Left cardiac atrium (tissue), 4 donors: ENCODE measurements at places on chromosomes 12 and 14. TPM values are rescaled to one million over a fixed set of nuclear protein-coding genes. Genes with fewer than 3 reads are reported as not detected.
A peak's percentile ranks its signal among the peaks of the same experiment; 100 is the strongest.

The MIP gene
- total RNA-seq, result not detected

DNA sequence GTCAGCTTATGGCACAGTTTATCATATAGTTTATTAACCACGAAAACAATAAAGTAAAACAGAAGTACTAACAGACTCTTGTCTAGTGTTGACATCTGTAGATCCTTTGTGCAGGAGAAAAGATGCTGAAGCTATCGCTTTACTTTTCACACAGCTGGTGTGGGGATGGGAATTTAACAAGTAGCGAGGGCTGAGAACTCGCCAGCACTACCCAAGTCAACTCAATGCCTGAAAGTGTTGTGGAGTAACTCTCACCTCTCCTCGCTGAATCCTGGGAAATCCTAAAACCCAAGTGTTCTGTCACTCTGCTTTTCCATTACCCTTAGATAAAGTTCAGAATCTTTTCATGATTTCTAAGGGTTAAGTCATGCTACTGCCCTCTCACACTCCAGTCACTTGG lies 264.2 kb downstream of the BMP4 start:
- DNase-seq, result no peak

GRCh38 chr14:52179141-52179790 lies 88.2 kb upstream of the PTGDR start:
- no peak for DNase-seq

The P2RX2 gene
- not detected for total RNA-seq

GRCh38 chr12:117908411-117908810 lies 60.4 kb downstream of the KSR2 start:
- DNase-seq, result no peak

The SPRYD4 gene
- 3.2 TPM for total RNA-seq

- DNase-seq, result no peak
These were observed 110.5 kb downstream of the DERA start for GRCh38 chr12:16021676-16022075.

GRCh38 chr12:8685051-8685450 lies 12.7 kb upstream of the RIMKLB start:
- no peak for DNase-seq

DNA sequence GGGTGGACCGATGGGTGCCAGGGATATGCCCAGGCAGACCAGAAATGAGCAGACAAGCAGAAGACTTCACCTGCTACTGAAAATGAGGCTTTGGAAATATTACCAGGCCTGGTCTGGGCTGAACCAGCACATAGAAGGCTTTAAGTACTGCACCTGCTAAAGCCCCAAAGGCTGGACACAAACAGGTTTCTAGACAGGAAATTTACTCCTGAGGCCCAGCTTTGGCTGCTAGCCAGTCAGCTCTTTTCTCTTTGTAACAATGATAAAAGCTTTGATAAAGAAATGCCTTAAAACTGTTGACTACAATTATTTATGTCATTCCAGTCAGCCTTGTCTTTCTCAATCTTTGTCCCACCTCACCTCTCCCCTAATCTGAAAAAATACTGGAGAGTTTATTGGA lies 228.9 kb upstream of the EGLN3 start:
- no peak for DNase-seq

The PTPRR gene
- total RNA-seq, result 0.86 TPM

GRCh38 chr14:77208291-77208978 lies 26.8 kb downstream of the TMEM63C start:
- DNase-seq, result peak; percentile 79

- no peak for DNase-seq
These were observed 8.2 kb upstream of the PPP2R5E start for GRCh38 chr14:63551332-63551731.

DNA sequence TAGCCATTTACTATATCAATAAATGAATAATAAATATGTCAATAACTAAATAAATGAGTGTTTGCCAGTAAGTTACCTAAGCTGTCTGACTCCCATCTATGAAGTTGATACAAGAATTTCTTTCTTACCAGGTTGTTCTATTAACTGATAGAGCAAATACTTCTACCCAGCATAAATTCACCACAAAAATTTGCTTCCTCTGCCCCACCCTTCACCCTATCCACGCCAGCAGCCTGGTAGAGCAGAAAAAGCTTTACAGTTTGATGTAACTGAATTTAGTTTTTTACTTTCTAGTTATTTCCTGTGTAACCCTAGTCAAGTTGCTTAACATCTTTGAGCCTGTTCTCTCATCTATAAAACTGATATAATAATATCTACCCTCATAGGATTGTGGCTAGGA lies 94.9 kb upstream of the SLC16A7 start:
- DNase-seq, result no peak

GRCh38 chr14:94681300-94682060 lies 69.3 kb downstream of the SERPINA3 start:
- DNase-seq, result no peak

- no peak for DNase-seq
These were observed 100.5 kb upstream of the MDM1 start for GRCh38 chr12:68432622-68433021.

GRCh38 chr12:80979816-80980215 lies 42.1 kb upstream of the LIN7A start:
- no peak for DNase-seq

The NUMB gene
- total RNA-seq, result 40.8 TPM

DNA sequence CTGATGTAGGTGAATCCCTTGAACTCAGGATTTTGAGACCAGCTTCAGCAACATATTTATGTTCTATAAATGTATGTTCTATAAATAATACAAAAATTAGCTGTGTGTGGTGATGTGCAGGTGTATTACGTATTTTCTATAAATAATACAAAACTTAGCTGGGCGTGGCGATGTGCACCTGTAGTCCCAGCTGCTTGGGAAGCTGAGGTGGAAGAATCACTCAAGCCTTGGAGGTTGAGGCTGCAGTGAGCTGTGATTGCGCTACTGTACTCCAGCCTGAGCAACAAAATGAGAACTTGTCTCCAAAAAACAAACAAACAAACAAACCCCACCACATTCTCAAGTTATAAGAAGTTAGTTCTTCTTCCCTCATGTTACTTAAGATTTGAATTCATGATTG lies 39.5 kb downstream of the GABARAPL1 start:
- DNase-seq, result no peak

The KIF26A gene
- 8.1 TPM for total RNA-seq

- no peak for DNase-seq
These were observed 243.8 kb upstream of the NPAS3 start for GRCh38 chr14:32694795-32695449.

The KRT77 gene
- not detected for total RNA-seq

The TMEM52B gene
- total RNA-seq, result not detected

- DNase-seq, result peak; percentile 70
These were observed 831 bp downstream of the CRIP1 start for GRCh38 chr14:105487449-105487985.

- DNase-seq, result no peak
These were observed 29.7 kb downstream of the CLMN start for GRCh38 chr14:95290021-95290420.

DNA sequence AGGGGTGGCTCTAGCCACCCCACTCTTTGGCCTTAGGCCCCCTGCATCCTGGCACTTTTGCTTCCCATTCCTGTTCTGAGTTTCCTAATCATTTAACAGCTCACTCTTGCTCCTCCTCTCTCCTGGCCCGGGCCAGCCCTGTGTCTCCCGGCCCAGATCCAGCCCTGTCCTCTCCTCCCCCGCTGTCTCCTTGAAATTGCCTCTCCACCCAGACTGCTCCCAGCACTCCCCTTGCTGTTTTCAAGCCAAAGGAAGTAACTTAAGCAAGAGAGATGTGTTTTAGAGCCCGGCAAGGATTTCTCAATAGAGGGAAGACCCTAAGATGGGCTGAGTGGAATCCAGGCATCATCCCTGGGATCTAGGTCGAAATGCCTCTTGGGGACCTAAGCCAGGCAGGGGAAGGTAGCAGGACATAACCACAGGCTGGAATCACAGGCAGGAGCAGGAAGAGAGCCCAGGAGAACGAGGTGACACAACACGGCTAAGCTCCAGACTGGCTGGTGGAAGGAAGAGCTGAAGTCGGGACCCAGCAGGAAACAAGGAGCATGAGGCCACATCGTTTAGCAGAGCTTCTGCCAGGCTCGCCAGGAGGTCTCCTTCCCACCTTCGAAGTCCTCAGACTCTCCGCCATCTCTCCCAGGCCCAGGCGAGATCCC lies 2.0 kb upstream of the LRP1-AS start:
- DNase-seq, result peak; percentile 82

DNA sequence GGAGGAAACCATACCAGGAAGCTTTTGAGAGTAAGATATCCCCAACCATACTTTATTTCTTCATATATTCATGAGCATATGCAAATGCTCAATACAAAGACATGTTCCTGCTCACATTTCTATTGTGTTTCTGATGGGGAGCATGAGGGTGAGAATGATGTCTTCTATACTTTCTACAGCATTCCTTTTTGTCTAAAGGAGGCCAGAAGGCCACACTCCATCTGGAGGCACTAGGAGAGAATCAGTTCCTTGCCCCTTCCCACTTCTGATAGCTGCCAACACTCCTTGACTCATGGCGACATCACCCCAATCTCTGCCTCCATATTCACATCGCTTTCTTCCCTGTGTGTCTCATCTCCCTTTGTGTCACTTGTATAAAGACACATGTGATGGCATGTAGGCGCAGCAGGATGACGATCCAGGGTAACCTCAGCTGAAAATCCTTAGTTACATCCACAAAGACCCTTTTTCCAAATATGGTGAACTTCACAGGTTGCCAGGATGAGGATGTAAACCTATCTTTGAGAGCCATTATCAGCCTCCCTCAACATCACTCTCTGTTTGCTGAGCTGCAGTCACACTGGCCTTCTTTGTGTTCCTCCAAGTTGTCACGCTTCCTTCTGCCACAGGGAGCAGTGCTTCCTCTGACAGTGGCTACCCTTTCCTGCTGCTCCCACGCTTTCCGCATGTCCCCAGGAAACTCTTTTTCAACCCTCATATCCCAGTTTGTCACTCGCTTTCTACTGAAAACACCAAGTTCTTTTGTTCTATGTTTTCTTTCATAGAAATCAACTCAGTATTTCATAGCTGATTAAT lies 96.9 kb downstream of the STXBP6 start:
- no peak for DNase-seq

The SPIC gene
- not detected for total RNA-seq
